ENCODE measurements at places on chromosomes 11 and 22.

- no peak for DNase-seq
Observed at GRCh38 chr11:102497061-102497460, 33.5 kb downstream of the MMP7 start.

- no peak for DNase-seq
Observed at GRCh38 chr11:66586136-66586535, 6.7 kb downstream of the CCDC87 start.

DNA sequence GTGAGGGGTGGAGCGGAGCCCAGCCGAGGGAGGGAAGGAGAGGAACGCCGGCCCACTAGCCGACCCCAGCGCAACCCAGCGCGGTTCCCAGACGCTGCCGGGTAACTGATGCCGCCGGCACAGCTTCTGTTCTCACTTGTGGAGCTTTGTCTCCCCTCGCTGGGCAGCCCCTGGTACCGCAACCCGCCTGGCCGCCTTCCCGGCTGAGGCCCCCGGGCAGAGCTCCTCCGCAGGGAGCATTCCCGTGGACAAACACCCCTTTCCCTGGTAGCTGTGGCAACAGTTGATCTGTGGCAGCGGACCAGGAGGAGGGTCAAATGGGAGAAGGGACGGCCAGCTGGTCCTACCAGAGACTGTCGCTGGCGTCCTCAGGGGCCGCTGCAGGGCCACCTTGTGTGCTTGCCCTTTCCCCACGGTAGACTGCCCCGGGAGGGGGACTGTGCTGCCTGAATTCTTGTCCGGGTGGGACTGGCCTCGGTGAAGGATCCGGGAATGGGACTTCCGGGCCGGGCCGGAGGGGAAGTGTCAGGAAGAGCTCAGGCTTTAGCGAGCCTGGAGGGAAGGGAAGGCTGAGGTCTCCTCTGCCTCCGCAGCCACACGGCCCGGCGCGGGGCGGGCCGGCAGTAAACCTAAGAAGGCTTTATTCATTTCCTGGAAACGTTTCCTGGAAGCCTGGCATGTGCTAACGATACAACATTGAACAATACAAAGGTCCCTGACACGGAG lies 468.0 kb downstream of the OPCML start:
- DNase-seq: no peak

GRCh38 chr11:120306519-120307242 lies 18.4 kb upstream of the TLCD5 start:
- no peak for DNase-seq

- DNase-seq: no peak
Observed at GRCh38 chr22:44723801-44724200, 21.8 kb downstream of the PRR5 start.

DNA sequence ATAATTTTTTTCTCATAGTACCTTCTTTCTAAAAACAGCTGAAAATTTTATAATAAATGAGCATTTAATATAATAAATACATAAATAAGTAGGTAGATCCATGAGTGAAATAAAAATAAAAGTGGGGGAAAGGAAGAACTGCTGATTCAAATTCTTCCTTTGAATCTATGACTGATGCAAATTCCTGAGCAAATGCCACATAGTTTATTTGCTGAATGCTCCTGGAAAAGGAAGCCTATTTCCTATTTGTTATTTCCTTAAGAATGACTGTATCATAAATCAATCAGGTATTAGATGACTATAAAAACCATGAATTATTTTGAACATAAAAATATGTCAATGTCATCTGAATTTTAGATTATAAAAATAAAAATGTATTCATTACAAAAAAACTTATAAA lies 16.6 kb downstream of the BTBD10 start:
- no peak for DNase-seq

DNA sequence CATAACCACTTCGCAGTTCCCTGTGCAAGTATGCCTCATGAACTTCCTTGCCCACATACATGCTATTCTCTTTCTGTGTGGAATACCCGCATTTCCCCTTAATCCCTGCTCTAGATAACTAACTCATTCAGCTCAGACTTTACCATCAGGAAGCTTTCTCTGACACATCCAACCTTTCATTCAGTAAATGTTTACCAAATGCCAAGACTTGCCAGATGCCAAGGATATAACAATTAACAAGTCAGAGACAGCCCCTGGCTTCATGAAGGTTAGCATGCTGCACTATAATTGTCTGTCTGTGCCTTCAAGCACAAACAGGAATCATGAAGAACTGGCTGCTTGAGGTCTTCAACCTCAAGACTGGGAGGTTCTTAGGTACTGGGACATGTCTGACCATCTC lies 71.2 kb upstream of the GDPD4 start:
- DNase-seq: no peak

- no peak for DNase-seq
Observed at GRCh38 chr11:61538636-61538961, 30.1 kb downstream of the LRRC10B start.

DNA sequence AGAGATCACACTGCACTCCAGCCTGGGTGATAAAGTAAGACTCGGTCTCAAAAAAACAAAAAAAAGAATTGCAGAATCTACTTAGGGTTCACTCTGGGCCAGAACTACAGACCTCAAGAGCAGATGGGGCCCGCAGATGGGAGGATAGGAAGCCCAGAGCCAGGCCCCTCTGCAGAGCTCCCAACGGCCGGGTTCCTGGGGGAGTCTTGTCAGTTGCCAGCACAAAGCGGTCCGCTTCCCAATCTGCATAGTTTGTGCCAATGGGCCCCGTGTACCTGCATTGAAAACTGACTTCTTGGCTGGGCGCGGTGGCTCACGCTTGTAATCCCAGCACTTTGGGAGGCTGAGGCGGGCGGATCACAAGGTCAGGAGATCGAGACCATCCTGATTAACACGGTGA lies 1.7 kb upstream of the CHID1 start:
- DNase-seq: no peak

GRCh38 chr11:61541598-61541997 lies 33.0 kb downstream of the LRRC10B start:
- DNase-seq: no peak

DNA sequence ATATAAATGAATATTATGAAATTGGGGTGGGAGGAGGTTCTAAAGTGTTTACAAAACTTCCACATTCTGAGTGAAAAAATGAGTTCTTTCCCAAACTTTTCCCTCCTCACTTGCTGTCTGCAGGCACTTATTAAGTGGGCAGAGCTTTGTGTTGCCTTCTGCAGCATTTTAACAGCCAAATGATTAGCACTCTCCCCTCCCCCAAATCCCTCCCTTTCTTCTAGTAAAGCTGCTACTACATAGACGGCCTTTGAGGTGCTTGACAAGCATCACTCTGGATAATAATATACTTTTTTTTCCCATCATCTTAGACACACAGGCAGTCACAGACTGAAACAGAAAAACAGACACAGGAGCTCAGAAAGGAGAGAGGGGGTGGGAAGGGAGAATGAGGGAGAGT lies 493.5 kb downstream of the DLG2 start:
- DNase-seq: no peak

DNA sequence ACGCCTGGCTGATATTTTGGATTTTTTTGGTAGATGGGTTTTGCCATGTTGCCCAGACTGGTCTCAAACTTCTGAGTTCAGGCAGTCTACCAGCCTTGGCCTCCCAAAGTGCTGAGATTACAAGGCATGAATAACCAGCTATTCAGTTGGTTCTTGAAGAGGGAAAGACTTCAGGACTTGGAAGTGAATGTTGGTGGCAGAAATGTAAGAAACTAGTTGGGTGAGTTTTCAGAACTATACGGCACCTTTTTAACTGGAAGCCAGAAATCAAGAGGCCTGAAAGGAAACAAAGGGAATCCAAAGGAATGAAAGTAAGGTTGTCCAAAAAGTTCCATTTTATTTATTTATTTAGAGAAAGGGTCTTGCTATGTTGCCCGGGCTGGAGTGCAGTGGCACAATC lies 2.9 kb downstream of the POGLUT3 start:
- DNase-seq: no peak

GRCh38 chr11:106463796-106464201 lies 386.3 kb downstream of the AASDHPPT start:
- DNase-seq: no peak

GRCh38 chr11:92253421-92253820 lies 28.8 kb downstream of the FAT3 start:
- no peak for DNase-seq

GRCh38 chr11:125802387-125802786 lies 14.5 kb downstream of the PATE3 start:
- no peak for DNase-seq

DNA sequence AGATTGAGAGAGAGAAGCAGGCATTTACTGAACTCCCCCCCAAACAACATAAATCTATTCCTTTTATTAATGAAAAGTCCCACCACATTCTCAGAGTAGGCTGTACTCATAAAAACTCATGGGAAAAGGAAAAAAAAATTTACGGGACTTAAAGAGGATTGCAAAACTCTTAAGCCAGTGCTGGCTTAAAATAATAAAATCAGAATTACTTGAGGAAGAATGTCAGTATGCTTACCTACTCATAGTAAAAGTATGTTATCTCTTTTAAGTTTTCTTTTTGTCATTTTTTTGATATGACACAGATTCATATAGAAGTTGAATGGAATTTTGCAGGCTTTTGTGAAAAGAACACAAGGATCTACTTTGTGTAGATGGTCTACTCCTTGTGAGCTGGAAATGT lies 126.3 kb downstream of the LUZP2 start:
- no peak for DNase-seq

GRCh38 chr22:27639248-27640086 lies 162.1 kb downstream of the MN1 start:
- no peak for DNase-seq

- no peak for DNase-seq
Observed at GRCh38 chr11:106326087-106326486, 248.6 kb downstream of the AASDHPPT start.

DNA sequence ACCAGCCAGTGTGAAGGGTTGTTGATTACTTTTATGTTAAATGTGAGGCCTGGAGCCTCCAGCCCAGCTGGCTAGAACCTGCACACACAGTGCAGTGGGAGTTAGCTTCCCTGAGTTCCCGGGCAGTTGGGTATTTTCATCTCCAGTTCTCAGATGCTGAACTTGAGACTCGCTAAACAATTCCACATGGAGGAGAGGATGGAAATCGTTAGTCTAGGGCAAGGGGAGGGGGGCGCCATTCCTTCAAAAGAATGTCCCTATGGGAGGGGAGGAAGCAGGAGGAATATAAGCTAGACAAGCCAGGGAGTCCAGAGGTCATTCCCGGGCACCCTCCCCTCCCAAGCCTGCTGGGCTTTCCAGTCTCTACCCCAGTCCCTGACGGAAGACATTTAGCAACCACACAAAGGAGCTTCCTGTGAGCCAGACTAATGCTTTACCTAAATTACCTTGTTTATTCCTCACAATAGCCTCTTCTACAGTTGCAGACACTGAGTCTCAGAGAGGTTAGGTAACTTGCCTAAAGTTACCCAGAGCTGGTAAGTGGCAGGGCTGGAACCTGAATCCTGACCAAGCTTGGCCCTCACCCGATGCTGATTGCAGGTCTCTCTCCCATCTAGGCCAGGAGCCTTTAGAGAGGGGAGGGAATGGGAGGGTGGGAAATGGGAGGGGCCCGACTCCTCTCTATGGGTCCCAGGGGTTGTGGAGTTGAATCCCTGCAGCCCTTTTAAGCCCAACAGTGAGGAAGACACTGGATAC lies 1.9 kb upstream of the TSKU start:
- no peak for DNase-seq

DNA sequence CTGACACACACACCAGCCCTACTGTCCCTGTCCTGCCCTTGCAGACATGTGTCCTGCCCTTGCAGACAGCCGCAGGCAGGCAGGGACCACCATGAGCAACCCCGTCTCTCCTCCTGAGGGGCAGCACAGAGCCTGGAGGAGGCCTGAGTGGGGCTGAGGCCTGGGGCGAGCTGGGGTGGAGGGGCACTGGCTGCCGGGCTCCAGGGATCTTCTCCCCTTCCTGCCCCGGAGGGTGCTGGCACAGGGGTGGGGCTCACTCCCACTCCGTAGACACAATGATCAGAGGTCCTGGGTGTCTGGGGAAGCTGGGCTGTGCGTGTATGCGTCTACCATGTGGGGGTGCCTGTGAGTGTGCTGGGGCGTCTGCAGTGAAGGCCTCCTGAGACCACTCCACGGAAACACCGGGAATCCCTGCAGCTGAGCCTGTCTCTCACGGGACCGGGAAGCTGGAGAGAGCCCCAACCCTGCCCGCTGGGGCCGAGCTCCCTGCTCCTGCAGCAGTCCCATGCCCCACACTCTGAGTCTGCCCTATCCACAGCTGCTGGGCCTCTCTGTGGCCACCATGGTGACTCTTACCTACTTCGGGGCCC lies 588 bp downstream of the TSPAN32 start:
- DNase-seq: no peak

GRCh38 chr11:128399251-128400121 lies 187.9 kb downstream of the ETS1 start:
- DNase-seq: no peak

- DNase-seq: no peak
Observed at GRCh38 chr11:95363708-95364107, 132.7 kb upstream of the SESN3 start.

GRCh38 chr11:83162377-83162776 lies 5.4 kb downstream of the PCF11 start:
- DNase-seq: no peak

DNA sequence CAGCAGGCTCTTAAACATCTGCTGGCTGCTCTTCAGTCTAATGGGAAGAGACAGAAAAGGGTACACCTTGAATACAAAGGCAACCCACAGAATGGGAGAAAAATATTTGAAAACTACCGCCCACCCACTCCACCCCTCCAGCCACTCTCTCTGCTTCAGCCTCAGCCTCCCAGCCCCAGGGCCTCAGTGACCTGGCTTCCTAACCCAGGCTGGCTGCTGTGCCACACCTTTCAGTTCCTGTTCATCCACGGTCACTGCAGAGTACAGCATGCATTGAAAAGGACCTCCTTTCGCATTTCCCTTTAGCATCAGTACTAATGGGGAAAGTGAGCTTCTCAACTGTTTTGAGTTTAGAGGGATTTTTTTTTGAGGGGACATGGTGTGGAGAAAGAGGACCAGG lies 28.8 kb upstream of the SERPIND1 start:
- DNase-seq: no peak

DNA sequence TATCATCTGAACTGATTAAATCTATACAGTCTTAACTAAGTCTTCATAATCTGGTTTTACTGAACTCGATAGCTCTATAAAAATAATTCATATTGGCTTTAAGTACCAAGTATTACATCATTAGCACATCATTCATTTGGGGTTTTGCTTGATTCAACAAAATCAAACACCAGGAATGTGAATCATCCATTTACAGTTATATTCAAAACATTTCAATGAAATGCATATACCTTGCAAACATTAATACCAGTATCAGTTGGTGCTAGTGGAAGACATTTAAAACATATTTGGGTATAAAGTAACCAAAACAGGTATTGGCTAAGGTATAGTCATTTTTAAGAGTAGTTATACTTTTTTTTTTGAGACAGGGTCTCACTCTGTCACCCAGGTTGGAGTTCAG lies 12.2 kb upstream of the CCDC89 start:
- no peak for DNase-seq

DNA sequence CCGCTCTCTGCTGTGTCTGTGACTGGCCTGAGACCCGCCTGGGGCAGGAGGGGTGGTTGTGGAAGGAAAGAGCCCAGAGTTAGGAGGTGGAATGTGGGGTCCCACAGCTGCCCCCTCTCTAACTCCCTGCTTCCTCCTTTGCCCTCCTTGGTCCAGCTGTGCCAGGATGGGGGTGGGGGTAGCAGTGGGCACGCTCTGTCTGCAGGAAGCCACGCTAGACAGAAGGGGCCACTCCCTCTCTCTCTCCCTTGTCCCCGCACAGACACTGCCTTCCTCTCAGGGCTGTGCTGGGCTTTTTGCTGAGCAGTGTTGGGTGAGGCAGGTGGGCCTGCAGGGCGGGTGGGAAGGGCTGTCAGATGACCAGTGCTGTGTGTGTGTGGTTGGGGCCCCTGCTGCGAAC lies 2.0 kb upstream of the SOX10 start:
- DNase-seq: no peak

All from esophagus squamous epithelium (tissue), 5 donors.